ENCODE measurements at places on chromosomes 16 and 17.

DNA sequence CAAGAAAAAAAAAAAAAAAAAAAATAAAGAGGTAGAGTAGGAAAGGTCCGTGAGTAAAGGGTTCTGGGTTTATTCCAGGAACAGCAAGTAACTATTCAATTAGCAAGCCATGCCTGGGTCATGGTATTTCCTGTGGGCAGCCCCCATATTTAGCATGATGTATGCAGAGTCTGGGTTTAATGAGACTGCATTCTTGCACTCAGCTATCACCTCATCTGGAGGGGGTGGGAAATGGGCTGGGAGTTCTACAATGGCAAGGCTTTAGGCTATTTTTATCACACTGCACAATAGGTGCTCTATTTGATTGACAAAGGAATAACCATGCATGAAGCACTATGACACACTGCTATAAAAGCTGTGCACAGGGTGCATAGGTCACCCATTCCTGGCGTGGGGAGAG, 104.0 kb upstream of the CCL2 start:
- DNase-seq: no peak

DNA sequence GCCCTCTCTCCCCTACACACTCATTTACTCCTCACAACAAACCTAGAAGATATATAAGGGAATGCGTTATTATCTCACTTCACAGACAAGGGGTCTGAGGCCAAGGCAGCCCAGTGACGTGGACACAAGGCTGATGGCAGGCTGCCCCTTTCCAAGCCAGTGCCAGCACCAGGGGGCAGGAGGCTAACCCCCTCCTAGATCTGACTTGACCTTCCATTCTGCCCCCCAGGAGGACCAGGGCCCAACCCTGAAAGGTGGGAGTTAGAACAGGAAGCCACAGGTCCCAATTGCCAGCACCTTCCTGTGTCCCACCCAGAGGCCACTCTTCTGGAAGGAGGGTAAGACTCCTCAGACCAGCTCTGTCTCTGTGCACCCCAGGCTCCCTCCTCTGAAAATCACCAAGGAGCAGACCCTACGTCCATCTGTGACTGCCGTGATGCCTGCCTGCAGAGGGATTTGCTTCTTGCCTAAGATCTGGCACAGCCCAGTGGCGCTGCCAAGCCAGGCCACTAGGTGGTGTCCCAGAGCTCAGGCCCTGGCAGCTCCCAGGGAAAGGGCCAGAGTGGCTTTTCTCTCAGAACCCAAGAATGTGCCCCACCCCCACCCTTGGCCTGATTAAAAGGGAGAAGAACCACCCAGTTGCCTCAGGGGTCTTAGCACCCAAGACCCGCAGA, 42.4 kb upstream of the MRPS23 start:
- DNase-seq: peak; percentile 91

DNA sequence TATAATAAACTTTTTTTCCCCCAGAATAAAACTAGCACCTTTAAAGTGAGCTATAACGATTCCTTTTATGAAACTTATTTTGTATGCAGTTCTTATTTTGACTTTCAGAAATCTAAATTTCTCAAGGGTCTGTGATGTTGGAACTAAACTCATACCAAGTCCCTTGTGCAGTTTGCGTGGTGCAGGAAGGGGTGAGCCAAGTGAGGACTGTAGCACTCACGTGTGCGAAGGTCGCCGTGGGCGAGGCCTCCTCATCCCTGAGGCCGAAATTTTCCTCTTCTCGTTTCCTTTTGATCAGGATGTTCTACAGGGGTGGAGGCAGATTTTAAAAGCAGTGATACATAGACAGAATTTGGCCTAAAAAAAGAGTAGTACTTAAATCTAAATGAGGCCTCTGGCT, 73.7 kb downstream of the RPTOR start:
- no peak for DNase-seq

DNA sequence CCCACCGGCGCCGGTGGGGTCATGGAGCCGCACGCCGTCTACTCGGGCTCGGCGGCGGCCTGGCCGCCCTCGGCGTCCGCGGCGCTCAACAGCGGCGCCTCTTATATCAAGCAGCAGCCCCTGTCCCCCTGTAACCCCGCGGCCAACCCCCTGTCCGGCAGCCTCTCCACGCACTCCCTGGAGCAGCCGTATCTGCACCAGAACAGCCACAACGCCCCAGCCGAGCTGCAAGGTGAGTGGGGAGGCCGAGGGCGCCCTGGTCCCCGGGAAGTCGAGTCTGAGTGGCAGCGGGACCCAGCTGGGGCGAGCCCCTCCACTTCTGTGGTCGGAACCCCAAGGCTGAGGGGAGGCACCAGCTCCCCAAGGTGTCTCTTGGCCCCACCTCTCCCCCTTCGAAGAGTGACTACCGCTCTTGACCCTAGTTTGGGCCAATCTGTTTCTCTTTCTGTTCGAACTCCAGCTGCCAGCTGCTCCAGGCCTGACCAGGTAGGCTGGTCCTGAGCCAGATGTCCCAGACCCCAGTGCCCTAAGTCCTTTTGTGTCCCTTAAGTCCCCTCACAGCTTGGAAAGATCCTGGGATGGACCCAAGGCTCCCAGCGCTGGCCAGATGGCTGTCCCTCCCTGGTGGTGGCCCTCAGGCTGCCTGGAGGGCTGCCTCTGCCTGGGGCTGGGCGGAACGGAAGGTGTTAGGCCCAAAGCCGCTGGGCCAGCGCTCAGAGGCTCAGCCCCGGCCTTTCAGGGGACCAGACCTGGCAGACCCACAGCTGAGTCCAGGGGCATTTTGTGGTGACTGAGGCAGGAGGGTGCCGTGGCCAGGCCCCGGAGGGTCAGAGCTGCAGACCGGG, 1.2 kb downstream of the FOXF1 start:
- DNase-seq: no peak

DNA sequence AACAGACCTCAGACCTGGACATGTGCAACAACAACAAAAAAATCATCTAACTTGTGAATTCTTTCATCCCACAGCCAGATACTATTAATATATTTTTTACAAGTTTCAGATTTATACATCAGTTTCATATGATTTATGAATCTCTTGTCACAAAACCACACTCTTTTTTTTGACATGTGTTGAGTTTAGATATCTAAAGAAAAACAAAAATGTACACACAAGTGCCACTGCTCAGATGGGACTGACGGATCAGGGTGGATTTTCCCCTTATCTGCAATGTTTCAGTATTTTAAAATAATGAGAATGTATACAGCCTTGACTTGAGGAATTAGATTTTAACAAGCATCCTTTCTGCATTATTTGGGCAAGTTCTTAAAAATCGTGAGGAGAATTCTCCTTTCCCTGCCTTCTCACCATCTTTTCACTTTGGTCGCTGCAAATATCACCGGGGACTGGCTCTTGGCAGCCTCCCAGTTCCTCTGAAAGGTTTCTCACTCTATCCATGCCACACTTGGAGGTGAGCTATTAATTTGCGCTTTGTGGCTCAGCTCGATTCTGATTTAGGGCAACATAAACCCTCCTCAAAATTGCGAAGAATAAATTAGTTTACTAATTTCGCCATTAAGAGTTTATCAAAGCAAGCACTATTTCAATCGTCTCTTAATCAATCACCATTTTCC, 225.7 kb downstream of the XYLT1 start:
- DNase-seq: no peak

DNA sequence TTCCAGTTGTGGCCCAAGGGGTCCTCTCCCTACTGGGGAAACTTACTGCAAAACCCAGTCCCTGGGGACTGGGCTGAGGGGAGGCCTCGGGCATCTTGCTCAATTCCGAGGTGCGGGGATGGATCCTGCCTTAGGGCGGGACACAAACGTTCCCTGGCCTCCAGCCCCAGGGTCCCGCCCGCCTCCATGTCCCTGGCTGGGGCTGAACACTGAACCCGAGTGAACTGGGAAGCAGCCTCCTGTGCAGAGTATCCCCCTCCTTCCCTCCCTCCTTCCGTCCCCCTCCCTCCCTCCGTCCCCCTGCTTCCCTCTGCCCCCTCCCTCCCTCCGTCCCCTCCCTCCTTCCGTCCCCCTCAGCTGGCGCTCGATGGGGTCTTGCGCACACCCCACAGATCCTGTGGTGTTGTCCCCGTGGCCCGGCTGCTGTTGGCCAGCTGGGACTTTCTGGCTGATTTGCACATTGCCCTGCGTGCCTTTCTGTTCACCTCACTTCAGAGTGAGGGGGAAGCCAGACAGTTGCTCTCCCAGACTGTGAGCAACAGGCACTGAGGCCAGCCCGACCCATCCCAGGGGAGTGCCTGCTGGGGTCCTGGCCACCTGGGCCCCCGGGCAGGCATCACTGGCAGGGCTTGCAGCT, 5.5 kb downstream of the TRAF7 start:
- DNase-seq: peak; percentile 48

GRCh38 chr17:6084311-6085161, 14.4 kb downstream of the WSCD1 start:
- DNase-seq: no peak

- DNase-seq: peak; percentile 70
Measured at GRCh38 chr17:27532269-27533263, 76.3 kb downstream of the KSR1 start.

GRCh38 chr16:16189842-16190241, 33.5 kb downstream of the ABCC6 start:
- no peak for DNase-seq

- DNase-seq: peak; percentile 2
Measured at GRCh38 chr16:77645764-77646163, 76.5 kb upstream of the NUDT7 start.

DNA sequence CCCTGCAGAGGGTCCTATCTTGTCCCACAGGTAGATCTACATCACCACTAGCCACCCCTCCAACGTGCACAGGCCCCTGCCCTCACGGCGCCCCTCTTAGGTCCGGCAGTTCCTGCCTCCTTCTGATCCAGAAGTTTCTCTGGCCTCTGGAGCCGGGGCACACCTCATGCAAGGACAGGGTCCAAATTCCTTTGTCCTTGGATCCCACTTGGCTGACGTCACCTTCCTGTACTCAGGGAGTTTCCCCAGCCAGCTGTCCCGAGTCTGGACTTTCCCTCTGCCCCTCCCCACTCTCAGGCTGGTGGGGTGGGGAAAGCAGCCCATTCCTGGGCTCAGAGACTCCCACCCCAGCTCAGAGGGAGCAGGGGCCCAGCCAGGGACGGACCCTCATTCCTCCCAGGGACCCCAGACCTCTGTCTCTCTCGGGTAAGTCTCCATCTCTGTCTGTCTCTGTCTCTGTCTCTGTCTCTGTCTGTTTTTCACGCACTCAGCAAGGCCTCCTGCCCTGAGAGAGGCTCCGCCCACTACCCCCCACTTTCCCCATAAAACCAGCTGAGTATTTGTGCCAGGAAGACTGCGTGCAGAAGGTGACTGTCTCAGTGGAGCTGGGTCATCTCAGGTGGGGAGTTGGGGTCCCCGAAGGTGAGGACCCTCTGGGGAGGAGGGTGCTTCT, at the start of gene IL32:
Gene IL32 (plus strand): TSS at position 572 of the 673 bp plus-strand sequence. CDS start 172 bp downstream, outside the sequence.
- DNase-seq: peak; percentile 67

DNA sequence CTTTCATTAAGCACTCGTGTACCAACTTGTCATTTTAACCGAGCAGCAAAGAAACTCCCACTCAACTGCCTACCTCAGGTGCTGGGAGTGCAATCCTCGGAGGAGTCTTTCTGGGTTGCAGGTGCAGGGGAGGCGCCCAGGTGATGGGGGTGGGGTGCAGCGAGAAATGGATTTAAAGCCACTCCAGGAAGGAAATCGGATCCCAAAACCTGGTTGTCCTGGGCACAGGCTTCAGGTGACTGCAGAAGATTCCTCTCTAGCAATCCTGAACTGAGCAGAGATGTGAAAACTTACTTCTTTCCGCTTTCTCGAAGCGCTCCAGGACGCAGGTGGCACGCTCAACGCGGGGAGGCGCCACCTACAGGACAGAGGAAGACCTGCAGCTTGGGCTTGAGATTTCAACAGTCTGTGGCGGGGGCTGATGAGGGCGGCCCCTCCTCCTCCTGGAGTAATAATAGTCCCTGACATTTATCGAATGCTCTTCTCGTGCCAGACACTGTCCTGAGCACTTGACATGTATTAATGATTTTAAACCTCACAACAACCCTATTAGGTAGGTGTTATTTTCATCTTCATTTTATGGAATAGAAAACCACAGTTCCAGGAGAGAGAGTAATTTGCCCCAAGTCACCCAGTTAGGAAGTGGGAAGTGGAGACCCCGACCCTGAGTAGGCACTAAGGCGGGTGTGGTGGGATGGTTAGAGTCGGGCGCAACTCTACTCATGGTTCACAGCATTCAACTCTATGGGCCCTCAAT, 27.2 kb upstream of the SKAP1 start:
- DNase-seq: peak; percentile 64

DNA sequence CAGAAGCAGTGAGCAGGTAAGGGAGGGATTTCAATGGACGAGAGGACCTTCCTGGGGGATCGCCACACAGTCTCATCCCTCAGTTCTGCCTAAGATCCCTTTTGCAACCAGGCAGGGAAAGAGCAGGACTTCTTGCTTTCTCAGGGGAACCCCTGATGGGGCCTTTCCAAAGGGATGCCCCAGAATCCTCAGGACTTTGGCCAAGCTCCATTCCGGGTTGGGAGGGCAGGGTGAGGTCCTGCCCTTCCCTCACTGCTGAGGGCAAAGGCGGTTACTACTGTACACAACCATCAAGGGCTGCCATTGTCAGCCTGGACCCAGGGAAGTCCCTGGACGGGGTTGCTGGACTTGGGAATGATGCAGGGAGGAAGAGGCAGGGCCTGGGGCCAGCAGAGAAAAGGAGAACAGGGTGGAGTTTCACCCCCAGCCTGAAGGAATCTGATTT, 9.7 kb downstream of the PRR29 start:
- DNase-seq: no peak

GRCh38 chr16:19783363-19784182, 65.5 kb downstream of the IQCK start:
- DNase-seq: no peak

DNA sequence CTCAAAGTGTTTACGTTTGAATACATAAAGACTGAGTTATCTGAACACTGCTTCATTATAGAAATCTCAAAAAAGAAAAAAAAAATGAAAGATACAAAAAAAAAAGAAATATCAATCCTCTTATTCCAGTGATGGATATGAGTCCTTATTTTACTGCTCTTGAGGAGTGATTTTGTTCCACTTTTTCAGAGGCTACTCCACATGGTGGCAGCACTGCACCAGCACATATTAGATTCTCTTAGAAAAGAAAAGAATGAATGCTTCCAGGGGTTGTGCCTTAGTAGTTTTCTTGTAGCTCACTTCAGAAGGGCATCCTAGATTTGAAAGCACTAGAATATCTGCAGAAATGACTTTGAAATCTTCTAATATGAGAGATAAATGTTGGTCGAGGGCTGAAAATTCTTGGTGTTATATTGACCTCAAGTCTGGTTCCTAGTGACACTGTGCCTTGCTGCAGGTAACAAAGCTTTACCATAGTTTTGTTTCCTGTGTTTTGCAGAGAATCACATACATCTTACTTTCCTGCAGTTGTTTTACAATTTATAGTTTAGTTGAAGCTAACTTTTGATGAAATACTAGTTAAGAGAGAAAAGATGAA, 25.9 kb downstream of the AP2B1 start:
- peak; percentile 36 for DNase-seq

- peak; percentile 53 for DNase-seq
Measured at GRCh38 chr16:15484662-15485061, 50.3 kb downstream of the BMERB1 start.

- DNase-seq: peak; percentile 65
Measured at GRCh38 chr17:17205368-17206123, 587 bp downstream of the PLD6 start.

- peak; percentile 65 for DNase-seq
Measured at GRCh38 chr16:4376126-4376892, 4.7 kb downstream of the VASN start.

GRCh38 chr17:38748149-38748891, at the start of gene PCGF2:
PCGF2 (minus strand) TSS chr17:38748336; CDS start chr17:38740402, 7,934 bp downstream.
- peak; percentile 84 for DNase-seq
